ENCODE measurements at places on chromosomes 3 and 15.

DNA sequence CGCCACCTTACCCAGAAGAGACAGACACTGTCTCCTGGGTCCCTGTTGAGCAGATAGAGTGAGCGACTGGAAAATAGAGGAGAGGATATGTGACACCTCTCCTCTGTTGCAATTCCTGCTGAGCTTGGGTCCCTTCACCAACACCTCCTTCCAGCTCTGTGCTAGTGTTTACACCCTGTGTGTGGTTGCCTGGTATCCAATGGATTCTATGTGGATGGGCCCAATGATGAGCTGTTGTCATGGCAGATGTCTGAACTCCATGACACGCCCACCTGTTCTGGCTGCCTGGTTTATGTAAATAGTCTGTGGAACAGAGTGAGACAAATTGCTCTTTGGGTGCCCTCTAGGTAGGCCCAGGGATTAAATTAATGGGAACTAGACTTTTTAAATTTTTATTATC lies 23.7 kb downstream of the RBM5 start:
- DNase-seq, result no peak

- DNase-seq, result no peak
Measured at GRCh38 chr3:150238048-150238802, 169.9 kb upstream of the TSC22D2 start.

DNA sequence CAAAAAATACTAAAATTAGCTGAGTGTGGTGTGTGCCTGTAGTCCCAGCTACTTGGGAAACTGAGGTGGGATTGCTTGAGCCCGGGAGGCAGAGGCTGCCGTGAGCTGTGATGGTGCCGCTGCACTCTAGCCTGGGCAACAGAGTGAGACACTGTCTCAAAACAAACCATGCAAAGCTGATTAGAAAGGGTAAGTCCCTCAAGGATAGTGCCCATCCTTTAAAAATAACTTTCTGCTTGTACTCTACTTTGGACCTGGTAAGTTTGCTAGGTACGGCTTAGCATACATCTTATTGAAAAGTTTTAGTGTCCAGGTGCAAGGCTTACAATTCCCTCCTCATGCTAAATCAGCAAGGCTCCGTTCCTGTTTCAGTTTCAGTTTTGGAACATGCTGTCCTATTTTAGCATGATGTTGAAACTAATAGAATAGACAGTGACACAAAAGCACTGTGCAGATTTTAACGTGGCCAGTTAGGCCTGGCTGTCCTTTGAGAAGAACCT lies 21.4 kb downstream of the FEM1B start:
- DNase-seq, result no peak

DNA sequence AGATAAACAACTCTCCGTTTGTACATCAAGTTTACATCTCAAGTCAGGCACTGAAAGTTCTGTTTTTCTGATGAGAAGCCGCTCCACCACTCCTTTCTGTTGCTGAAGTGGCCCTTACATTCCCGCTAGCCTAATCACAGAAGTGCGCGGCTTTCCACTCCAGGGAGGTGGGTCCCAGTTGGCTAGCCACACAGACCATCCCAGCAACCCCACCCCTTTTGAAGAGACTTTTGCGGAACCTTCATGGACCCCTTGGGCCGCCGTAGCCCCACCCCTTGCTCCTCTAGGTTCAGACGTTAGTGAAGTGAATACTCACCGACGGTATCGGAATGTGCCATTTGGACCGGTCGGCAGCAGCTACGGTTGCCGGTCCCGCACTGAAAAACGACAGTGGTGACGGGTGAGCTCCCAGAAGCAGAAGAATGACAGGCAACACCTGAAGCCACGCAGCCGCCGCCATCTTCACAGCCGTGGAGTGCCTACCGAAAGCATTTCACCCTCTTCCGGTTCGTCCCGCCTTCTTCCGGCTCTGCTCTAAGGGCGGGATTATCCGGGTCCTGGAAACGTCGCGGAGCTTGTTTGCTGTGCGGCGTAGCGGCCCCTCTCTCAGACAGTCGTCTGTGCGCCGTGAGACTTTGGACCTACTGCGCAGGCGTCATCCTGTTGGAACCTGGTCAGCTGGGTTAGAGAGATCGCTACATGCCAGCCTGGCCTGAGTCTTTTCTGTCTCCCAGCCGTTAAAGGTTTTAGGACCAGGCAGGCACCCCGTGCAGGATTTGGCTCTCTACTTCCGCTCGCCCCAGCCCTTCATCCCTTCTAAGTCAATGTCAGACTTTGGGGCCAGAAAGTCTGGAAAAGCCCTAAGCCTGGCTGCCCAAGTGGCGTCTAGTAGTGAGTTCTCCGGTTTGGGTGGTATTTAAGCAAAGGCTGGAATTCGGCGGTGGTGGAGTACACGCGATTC lies at the start of the genes GANC and TMEM87A:
TSS of gene GANC (plus strand) at position 263 of the 961 bp plus-strand sequence. CDS start 1,281 bp downstream, outside the sequence.
TSS of gene TMEM87A (minus strand) at position 495 of the 961 bp plus-strand sequence. CDS start at position 460, 35 bp downstream.
- DNase-seq, result peak; percentile 83

DNA sequence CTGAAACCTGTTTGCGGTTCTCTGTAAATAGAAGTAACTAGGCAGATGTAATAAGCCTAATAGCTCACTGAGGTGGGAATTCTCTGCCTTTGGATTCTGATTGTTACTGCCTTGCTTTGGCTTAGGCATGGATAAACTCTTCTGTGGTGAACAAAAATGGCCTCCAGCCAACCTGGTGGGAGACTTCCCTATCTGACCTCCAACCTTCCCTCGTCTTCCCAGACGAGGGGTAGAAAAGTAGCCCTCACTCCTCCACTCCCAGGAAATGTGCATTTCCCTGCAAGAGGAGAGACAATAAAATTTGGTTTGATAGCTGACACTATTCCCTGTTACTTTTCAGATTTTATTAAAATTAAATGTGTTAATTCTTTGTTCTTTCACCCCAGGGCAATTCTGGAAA lies 606 bp upstream of the CD96 start:
- DNase-seq, result no peak

DNA sequence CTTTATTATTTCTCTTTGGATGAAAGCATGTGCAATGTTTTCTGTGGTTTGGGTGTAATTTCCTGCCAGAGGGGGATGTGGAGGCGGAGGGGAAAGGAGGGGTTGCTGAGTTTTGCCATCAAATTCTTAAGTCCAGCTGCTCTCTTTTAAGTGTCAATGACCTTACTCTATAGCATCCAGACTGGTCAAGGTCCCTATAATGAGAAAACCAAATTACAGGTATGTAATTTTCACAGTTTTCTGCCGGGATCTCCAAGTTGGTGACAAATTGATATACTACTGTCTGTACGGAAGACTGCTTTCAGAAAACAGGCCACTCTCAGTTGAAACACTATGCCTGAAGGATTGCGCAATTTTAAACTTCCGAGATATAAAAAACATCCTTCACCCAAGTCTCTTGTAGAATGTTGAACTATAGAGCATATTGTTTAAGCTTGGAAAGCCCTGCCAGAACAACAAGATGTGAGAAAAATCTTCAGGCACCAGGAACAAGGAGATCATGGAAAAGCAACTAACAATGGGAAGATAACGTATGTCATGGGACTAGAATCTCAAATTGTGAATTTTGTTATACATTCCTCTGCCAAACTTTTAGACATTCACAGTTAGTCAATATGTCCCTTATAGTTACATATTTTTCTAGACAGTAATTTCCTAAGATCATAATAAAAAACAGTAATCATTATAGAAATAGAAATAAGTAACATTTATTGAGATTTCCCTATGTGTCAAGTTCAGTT lies 300.7 kb upstream of the SATB1 start:
- DNase-seq, result peak; percentile 72

GRCh38 chr3:13057282-13058040 lies 15.8 kb downstream of the IQSEC1 start:
- no peak for DNase-seq

DNA sequence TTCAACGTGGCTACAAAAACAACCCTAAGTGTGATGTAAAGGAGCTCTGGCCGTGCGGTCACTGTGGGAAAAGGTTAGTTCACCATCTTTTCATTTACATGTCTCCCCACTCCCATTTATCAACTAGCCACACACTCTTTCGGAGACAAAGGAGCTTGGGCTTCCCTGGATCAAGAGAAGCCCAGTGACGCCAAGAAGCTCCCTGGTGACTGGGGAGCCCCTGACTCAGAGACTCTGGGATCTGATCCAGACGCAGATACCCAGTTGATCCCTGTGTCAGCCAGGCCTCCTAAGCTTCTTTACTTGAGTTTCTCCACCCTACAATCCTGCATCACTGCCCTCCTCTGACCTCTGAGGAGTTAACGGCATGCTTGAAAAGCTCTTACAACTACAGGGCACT lies 43.9 kb downstream of the HEG1 start:
- no peak for DNase-seq

DNA sequence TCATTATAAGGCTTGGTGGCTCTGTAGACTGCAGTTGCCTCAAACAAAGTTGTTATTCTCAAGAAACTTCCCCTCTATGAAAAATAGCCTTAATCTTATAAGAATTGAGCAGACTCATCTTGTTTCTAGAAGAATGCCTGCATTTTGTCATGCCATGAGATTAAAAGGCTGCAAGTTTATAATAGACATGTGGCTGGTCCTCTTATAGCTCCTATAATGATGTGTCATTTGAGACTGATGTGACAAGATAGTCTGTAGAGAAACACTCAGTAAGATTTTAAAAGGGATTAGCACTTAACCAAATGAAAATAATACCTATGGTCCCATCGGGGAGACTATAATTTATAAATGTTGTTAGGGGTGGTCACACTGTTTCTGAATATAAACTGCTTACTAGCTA lies 312.5 kb downstream of the OXSM start:
- no peak for DNase-seq
